Nephron progenitor cell (in vitro differentiated cells): ENCODE measurements at places on chromosomes 16 and 17.

GRCh38 chr16:28534542-28535373 lies 4.0 kb downstream of the NUPR1 start:
- H3K27ac ChIP-seq, result no peak overlapping the region
- H3K27me3 ChIP-seq, result peaks cover 12% of the 10 kb centered on the region
- peaks cover 12% of the 10 kb centered on the region for H3K4me1 ChIP-seq

DNA sequence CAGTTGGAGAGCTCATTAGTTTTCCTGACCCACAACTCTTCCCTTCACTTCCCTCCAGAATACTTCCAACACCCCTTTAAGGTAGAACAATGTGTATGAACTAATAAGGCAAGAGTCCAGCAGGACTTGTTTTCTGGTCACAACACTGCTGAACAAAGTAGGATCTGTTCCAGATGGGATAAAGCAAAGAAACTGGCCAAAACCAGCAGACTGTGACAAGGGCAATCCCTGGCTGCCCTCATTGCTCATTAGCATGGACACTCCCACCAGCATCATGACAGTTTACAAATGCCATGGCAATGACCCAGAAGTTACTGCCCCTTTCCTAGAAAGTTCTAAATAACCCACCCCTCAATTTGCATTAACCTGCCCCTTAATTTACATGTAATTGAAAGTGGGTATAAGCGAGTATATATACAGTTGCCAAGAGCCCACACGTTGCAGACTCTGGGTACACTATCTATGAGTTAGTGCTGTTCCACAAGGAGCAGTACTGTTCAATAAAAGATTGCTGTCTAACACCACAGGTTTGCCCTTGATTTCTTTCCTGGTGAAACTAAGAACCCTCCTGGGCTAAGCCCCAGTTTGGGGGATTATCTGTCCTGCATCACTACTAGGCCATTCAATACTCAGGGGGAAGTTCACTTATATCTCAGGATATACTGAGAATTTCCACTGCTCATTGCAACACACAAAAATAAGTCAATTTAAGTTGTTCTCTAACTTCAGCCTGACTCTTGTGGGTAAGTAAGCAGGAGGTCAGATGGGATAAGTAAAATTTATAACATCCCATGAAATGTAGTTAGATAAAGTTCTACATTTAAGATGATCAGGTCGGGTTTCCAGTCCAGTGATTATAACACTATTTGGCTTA lies 82.3 kb downstream of the SSH2 start:
- peak overlapping the region; percentile 20 for H3K4me3 ChIP-seq
- peaks cover 19% of the 10 kb centered on the region for H3K36me3 ChIP-seq
- peaks cover 29% of the 10 kb centered on the region for H3K4me1 ChIP-seq
- peaks cover 5% of the 10 kb centered on the region for H3K27me3 ChIP-seq

GRCh38 chr17:30565073-30565935 lies 88.1 kb downstream of the GOSR1 start:
- H3K4me3 ChIP-seq, result no peak overlapping the region
- peaks cover 51% of the 10 kb centered on the region for H3K4me1 ChIP-seq
- H3K27ac ChIP-seq, result no peak overlapping the region
- DNase-seq, result no peak
- peaks cover 3% of the 10 kb centered on the region for H3K27me3 ChIP-seq
- H3K36me3 ChIP-seq, result no peaks in the 10 kb centered on the region

DNA sequence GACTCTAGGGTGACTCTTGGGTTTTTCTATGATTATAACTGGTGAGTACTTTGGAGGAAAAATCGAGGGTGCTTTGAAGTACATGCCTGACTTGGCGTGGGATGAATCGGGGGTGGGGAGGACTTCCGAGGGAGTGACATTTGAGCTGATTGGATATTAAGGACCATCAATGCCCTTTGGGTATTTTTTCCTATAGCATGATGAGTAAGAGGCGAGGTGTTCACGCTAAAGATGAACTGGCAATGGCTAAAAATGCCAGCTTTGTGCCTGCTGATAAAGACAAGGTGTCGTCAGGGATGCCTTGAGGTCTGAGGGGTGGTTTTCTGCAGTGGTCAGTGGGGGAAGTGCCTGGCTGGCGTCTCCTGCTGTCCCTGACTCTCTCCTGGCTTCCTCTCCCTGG lies 25.3 kb downstream of the USP43 start:
- H3K36me3 ChIP-seq, result peaks cover 23% of the 10 kb centered on the region
- peaks cover 24% of the 10 kb centered on the region for H3K27me3 ChIP-seq
- H3K4me1 ChIP-seq, result peaks cover 40% of the 10 kb centered on the region
- H3K27ac ChIP-seq, result no peak overlapping the region
- no peak overlapping the region for H3K4me3 ChIP-seq
